ENCODE measurements at places on chromosomes 13 and 19.

- DNase-seq, result no peak
Measured at GRCh38 chr13:27273658-27274425, 3.2 kb downstream of the RASL11A start.

DNA sequence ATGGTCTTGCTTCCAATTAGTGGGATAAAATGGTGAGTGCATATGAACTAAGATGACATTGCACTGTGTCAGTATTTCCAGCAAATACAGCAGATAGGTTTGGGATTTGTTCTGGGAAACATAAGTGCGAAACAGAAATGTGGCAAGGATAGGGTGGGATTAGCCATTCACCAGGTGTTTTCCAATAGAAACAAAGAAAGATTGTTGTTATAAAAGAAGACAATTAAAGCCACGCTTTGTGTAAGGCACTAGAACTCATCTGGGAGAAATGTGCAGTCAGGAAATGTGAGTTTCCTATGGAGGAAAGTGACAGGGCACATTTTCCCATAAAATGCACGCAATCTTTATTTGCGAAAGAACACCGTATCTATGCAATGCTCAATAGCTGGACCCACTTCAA, 1547.8 kb downstream of the EFNB2 start:
- DNase-seq, result no peak

- no peak for DNase-seq
Measured at GRCh38 chr13:109385242-109385560, 401.2 kb downstream of the IRS2 start.

DNA sequence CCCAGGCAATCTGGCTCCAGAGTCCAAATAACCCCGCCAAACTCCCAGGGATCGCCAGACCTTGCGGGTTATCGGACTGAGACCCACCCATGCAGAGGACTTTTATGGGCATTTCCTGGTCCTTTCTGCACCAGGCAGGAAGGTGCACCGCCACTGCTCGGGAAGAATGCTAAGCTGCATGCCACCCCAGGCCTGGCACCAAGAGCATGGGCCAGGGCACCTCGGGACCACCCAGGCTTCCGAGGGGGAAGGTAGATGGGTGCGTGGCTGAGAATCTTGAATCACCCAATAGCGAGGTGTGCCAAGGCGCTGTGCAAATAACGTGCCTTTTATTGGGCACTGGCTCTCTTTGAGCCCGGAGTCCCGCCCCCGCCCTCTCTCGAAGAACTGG, 422 bp upstream of the ZNF575 start:
- no peak for DNase-seq

Data from activated CD4-positive, alpha-beta T cell treated with anti-CD3 and anti-CD28 coated beads for 1 hour (primary cell).